ENCODE measurements at places on chromosomes 16 and 17.

DNA sequence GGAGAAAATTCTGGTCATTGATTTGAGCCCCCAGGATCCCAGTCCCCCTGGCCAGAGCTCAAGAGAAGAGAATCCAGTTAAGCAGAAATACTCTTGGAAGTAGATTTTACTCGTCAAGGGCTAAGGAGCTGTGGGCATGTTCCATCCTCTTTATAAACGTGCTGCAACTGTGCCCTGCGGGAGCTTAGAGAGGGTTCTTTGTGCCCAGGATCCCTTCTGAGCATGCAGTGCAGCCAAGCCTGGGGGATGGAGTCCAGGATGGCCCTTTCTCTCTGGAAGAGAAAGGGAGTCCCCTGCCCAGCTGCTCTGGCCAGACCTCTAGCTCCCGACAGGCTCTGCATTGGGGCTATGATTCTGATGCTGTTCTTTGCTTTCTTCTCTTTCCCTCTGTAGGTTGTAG is 9.5 kb upstream of the LGALS9 start:
- DNase-seq, result no peak

DNA sequence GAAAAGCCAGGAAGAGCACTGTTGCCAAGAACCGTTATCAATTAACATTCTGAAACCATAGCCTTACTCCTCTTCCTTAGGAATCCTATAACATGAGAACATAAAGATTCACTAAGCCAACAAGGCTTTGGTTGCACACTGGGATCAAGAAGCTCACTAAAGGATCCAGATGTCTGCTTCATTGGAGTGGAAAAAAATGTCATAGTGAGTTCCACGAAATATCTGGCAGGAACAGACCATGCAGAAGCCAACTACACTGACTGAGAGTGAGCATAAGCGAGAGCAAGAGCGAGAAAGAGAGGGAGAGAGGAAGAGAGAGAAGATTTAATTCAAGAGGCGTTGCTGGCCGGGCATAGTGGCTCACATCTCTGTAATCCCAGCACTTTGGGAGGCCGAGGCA is 13.4 kb upstream of the MEIOC start:
- no peak for DNase-seq

DNA sequence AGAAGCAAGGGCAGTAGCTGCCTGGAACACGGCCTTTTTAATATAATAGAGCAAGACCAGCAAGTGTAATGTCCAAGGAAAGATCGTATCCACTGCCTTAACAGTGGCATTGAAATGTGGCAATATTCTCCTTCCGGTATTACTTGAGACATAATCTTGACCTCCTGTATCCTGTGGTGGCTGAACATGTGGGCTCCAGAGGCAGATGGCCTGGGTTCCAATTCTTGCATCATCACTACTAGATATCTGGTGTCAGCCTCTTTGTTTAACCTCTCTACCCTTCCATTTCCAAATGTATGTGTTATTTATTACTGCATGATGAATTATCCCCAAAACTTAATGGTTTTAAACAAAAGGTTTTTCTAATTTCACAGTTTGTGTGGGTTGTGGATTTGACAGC is 3.5 kb upstream of the CDYL2 start:
- no peak for DNase-seq

- no peak for DNase-seq
These were observed 56.9 kb upstream of the TEKT3 start for GRCh38 chr17:15398291-15398690.

DNA sequence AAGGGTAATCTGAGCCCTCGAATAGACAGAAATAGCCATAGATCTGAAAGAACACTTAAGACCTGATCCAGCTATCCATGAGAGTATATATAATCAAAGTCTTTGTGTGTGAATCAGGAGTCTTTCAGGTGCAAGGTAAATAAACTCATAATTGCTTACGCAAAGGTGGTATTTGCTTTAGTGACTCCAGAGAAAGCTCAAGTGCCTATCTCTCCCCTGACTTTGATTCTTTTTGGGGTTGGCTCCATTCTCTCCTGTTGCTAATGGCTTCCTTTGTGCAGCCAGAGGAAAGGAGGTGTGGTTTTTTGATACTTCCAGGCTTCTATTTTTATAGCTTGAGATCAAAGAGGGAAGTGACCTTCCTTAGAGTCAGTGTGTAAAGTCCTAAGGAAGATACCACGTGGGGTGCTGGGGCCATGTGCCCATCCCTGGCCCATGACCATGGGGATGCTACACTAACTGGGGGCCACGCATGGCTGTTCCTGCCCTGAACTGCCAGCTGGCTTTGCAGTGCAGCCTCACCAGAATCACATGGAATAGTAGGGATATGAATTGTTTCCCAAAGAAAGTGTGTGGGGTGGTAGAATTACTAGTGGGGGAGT is 45.8 kb downstream of the TENT4B start:
- no peak for DNase-seq

- no peak for DNase-seq
These were observed 23.3 kb downstream of the ACTG1 start for GRCh38 chr17:81489012-81489997.

GRCh38 chr17:20961586-20961985 is 81.2 kb downstream of the USP22 start:
- no peak for DNase-seq

DNA sequence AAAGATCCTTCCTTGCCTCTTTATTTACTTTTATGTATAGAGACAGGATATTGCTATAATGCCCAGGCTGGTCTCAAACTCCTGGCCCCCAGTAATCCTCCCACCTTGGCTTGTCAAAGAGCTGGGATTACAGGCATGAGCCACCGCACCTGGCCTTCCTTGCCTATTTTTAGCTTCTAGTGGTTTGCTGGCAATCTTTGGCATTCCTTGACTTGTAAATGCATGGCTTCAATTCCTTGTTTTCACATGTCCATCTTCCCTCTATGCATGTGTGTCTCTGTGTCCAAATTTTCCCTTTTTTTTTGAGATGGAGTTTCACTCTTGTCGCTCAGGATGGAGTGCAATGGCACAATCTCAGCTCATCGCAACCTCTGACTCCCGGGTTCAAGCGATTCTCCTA is 22.5 kb downstream of the HEXIM2 start:
- DNase-seq, result no peak

GRCh38 chr17:55969562-55970324 is 183.5 kb upstream of the ANKFN1 start:
- DNase-seq, result no peak

DNA sequence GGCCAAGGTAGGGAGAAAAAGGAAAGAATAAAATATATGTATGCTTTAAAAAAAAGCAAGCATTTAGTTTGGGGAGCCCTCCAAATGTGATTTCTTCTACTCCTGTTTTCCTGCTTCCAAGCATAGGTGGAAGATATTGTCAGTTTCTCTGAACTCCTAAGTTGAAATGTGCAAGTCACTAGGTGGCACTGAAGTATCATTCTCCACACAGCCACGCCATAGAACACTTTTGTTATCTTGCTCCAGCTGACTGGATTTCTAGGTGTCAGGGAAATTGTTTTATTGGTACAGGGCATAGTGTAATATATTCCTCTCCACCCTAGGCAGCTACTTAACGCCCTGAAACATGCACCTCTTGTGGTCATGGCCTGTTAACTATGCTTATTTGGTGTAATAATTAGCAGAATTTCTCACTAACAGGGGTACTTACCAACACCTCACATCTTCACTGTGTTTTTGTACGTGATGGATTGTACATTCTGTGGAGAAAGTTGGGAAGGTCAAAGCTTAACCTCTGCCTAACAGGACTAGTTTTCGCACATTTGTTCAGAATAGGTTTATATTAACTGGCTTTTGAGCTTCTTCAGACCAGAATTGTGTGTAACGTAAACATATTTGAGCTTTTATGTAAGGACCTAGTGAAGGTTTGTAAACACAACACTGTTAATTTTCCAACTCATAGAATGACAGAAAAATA is 69.3 kb downstream of the FTO start:
- DNase-seq, result no peak

DNA sequence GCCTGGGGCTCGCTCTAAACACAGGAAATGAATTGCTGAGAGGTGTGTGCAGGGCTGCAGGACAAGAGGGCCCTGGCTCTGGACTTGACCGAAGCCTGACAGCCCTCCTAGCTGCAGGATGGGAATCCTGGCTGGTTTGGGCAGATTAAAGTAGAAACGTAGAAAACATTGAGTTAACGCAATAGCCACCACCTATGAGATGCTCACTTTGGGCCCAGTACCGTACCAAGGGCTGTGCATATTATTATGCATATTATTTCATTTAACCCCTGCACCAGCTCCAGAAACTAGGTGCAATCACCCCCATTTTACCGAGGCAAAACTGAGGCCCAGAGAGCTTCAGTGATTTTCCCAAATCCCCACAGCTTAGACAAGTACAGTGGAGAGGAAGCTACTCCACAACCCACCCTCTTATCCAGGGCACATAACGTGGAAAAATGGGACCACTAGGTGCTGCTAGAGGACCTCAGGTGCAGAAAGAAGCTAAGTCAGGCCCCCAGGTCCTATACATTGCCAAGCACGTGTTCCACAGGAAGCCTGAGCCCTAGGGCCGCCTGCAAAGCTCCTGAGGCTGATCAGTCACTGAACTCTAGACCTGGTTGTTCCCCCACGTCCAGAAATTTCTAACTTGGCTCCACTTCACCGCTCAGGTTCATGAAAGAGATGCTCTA is 79.2 kb downstream of the MYH11 start:
- no peak for DNase-seq

Measured in activated naive CD8-positive, alpha-beta T cell treated with anti-CD3 and anti-CD28 coated beads for 36 hours (primary cell).